ENCODE measurements at places on chromosomes 12 and 14.

DNA sequence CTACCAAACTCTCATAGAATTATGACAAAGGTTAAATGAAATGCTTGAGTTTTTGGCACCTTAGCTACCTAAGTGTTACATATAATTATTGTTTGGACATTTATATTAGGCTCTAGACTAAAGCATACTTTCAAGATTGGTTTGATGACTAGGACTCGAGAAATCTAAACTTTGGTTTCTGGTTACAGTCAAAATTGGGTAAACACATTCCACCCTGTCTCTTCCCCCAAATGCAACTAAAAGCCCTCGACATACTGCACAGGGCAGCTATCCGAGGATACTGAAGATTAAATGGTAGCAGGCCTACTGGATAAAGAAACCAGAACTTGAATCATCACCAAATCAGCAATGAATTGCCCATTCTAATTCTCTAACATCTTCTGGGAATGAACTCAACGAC is 369.1 kb downstream of the PRKD1 start:
- no peak for DNase-seq

DNA sequence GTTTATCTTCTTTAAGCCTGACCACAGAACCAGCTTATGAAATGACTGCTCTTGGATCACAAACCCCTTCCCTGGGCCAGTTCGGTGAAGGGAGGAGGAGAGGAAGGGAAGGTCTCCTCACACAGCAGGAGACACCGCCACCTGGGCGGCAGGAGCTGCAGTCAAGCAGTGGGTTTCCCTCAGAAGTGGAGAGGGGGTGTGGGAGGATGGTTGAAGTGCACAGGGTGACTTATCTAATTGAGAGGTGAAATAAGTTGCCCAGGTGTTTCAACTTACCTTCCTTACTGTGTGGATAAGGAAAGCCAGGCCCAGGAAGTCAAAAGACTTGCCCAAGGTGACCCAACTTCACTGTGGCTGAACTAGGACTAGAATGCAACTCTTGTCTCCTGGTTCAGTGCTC is 106.8 kb downstream of the EGLN3 start:
- no peak for DNase-seq

DNA sequence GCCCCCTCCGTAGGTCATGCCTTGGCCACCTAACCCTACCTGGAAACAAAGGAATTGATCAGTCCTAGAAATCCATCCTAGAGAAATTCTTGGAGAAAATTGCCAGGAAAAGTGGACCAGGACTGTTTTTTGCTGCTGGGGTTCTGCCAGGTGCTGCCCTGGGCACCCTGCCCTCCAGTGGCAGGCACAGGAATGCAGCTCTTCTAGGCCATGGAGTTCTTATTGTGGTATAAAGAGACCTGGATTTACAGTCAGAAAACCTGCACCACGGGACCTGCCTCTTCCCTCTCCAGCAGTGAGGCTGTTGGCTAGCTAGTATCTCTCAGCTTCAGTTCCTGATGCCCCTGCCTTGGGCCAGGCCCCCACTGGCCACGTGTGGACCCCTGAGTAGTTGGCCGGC is 59.7 kb downstream of the SLC24A4 start:
- no peak for DNase-seq

DNA sequence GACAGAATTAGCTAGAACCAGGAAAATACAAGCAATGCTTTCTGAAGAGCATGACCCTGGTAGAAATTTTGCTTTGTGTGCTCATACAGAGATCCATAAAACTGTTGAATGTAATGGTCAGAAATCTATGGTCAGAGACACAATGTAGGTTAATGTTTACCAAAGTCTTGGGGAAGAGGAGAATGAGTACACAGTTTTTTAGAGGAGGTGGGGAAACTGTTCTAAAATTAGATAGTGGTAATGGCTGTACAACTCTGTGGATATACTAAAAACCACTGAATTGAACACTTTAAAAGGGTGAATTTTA is 109.5 kb upstream of the ARHGAP5 start:
- no peak for DNase-seq

DNA sequence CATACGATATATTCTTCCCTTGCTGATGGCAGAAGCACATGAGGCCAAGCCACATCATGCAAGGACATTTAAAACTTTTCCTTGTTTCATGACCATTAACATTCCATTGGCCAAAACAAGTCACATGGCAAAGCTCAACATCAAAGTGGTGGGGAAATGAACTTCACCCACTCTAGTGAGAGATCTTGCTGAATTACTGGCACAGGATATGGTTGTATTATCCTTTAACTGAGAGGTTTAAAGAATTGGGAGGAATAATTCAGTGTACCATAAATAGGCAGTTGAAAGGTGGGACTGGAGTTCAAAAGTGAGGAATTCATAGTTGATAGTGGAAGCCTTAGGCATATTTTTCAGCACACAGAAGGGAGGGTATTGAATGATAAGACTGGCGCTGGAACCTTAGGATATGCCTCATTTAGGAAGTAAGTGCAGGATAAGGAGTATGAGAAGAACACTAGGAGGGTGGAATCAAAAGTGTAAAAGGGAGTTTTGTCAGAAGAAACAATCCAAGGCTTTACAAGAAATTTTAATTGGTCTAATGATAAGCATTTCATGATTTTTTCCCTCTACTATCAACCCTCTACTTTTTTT is 398.8 kb downstream of the C12orf75 start:
- no peak for DNase-seq

- no peak for DNase-seq
These were observed 69.6 kb downstream of the NINJ2 start for GRCh38 chr12:593396-594270.

DNA sequence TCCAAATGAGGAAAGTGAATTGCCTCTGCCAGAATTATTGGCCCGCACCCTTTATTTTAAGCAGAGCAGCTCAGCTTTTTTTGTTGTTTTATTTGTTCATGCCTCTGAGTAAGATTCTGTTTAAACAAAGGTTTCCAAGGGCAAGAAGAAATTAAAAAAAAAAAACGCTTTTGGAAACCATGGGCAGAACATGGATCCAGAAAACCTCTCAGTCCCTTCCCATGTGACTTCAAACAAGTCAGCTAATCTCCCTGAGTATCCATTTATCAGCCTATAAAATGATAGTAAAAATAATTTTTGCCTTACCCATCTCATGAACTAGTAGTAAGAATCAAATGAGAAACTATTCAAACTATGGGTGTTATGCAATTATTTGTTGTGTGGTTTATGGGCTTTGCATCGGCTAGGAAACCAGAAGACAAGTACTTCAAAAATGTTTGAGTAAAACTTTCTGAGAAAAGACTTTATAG is 27.6 kb downstream of the KITLG start:
- no peak for DNase-seq

DNA sequence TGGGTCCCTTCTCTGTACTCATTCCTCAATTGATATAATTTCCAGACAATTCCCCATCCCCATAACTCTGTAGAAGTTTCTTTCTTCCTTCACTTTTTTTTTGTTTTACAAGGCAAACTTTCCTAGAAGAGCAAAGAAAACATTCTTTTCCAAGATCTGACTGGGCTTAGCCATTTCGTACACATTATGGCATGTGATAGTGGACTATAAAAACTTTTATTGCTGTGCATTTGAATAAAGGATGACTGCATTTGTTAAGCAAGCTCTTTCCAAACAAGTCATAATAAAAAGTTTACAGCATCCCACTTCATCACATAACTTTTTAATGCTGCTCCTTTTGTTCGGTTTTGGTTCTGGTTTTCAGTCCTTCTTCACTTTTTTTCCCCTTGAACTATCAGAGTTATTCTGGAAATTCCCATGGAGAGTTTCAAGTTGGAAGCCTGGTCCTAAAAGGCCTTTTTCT is 231.0 kb upstream of the HMGA2 start:
- no peak for DNase-seq

DNA sequence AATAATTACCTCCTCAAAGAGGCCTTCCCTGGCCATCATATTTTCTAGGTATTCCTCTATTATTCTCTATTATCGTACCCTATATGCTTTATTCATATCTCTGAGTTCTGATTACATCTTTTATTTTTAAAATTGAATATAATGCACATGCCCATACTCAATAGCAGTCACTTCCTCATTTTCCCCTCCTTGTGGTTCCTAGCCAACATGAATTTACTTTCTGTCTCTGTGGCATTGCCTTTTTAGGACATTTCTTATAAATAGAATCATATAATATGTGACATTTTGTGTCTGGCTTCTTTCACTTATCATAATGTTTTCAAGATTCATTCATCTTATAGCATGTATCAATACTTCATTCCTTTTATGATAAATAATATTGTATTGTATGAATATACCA is 74.4 kb upstream of the TRHDE start:
- no peak for DNase-seq

GRCh38 chr12:94844452-94844851 is 159.0 kb downstream of the NDUFA12 start:
- no peak for DNase-seq

DNA sequence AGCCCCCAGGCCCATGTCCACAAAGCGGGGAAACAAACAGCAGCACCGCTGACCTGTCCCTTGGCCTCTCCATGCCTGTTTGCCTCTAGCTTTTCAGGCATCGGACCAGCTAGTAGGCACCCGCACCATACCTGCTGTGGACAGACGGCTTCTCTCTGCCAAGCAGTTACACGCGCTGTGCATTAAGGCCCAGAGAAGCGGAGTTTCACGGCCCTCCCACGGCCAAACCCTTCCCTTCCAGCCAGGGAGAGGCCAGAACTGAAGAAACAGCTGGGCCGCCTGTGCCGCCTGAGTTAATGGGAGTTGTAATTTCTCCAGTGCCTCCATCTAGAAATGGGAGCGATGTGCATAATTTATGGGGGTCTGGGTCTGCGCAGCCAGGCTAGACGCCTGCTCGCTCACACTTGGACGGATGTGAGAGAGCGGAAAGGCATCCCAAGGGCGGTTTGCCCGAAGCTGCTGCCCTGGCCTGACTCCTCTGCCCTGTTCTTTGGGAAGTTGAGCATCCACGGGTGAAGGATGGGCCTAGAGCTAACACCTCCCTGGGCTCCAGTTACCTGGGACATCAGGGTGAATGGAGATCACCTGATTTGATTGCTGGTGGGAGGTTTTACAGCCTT is 89.7 kb upstream of the BCL11B start:
- no peak for DNase-seq

DNA sequence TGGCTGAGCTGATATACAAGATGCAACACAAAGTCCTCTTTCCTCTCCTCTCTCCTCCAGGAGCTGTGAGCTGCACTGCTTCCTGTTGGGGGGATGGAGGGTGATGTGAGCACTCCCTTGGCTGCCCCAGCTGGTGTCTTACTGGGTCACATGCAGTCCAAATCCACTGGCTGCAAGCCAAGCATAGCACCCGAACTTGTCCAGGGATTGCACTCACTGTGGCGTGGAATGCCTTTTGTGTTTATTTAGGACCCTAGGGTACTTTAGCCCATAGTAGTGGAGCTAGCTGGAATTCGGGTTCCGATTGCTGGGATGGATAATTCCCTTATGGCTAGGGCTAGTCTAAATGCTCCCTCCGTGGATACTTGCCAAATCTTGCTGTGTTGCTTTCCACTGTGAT is 424.9 kb upstream of the SYT1 start:
- no peak for DNase-seq

GRCh38 chr12:111991535-111991934 is 21.4 kb downstream of the TMEM116 start:
- no peak for DNase-seq

- DNase-seq, result no peak
These were observed 22.7 kb upstream of the BMAL2 start for GRCh38 chr12:27309995-27310315.

- DNase-seq, result no peak
These were observed 1364.0 kb downstream of the FSCB start for GRCh38 chr14:43143106-43143505.

GRCh38 chr14:67576216-67576955 is 23.7 kb downstream of the PIGH start:
- no peak for DNase-seq

DNA sequence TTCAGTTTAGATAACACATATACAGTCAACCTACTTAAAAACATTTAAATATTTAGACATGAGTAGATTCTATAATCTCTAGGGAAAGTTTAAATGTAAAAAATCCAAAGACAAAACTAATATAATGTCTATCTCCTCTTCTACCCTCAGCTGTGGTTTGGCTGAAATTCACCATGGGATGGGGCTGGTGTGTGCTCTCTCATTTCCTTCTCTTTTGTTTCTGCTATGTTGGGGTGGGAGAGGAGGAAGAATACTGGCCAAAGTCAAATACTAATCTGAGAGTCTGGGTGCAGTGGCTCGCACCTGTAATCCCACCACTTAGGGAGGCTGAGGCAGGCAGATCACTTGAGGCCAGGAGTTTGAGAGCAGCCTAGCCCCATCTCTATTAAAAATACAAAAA is 1673.9 kb upstream of the SEL1L start:
- DNase-seq, result no peak

- DNase-seq, result no peak
These were observed 47.1 kb downstream of the MLXIP start for GRCh38 chr12:122125452-122126341.

- DNase-seq, result peak; percentile 41
These were observed at the start of gene RPS6KL1 for GRCh38 chr14:74922752-74923401. RPS6KL1 (minus strand) TSS chr14:74923260; CDS start chr14:74921541, 1,719 bp downstream.

GRCh38 chr14:87325741-87326140 is 667.2 kb downstream of the GALC start:
- no peak for DNase-seq
